Activated gamma-delta T cell (primary cell): ENCODE measurements at places on chromosomes 2 and 18.

DNA sequence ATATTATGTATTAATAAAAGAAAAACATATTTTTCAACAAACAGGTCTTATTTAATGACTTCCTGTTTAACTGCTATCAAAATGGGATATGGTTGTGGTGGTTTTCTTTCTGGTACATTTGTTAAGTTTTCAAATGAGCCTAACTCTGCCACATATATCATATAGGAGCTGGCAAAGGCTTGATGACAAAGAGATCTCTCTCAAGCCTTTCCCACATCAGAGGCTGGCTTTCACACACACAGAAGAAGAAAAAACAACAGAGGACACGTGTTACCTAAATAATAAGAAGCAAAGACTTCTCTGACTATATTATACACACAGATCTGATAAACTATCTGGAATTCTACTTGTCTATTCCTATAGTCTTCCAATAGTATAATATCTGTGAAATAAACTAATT is 46.1 kb downstream of the CFAP36 start:
- no peak for DNase-seq

GRCh38 chr2:234911271-234911670 is 40.5 kb upstream of the SH3BP4 start:
- no peak for DNase-seq

DNA sequence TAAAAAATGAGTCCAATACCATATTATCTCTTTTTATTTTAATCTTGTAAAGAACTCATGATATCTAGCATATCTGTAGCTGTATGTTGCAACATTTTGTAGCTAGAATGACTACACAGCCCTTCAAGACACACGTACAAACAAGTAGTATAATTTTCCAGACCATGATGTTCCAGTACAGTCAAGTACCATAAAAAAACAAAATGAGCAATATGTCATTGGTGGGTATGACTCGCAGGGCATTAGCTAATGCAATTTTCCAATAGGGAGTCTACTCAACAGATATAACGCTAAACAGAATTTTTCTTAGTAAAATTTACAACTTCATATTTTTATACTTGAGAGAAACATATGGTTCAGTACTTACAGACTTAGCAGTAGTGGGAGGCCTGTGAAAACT is 53.6 kb upstream of the UGP2 start:
- no peak for DNase-seq

DNA sequence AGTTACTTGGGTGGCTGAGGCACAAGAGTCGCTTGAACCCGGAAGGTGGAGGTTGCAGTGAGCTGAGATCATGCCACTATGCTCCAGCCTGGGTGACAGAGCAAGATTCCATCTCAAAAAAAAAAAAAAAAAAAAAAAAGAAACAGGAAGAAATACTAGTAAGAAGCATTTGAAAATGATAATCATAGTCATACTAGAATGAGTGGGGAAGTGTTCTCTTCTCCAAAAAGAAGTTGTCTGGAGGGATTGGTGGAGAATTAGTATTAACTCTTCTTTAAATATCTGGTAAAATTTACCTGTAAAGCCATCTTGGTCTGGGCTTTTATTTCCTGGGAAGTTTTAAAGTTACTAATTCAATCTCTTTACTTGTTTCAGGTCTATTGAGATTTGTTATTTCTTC is 131.8 kb downstream of the FAM210A start:
- DNase-seq = no peak

- DNase-seq = no peak
Measured at GRCh38 chr18:44342162-44342561, 338.5 kb upstream of the SETBP1 start.

DNA sequence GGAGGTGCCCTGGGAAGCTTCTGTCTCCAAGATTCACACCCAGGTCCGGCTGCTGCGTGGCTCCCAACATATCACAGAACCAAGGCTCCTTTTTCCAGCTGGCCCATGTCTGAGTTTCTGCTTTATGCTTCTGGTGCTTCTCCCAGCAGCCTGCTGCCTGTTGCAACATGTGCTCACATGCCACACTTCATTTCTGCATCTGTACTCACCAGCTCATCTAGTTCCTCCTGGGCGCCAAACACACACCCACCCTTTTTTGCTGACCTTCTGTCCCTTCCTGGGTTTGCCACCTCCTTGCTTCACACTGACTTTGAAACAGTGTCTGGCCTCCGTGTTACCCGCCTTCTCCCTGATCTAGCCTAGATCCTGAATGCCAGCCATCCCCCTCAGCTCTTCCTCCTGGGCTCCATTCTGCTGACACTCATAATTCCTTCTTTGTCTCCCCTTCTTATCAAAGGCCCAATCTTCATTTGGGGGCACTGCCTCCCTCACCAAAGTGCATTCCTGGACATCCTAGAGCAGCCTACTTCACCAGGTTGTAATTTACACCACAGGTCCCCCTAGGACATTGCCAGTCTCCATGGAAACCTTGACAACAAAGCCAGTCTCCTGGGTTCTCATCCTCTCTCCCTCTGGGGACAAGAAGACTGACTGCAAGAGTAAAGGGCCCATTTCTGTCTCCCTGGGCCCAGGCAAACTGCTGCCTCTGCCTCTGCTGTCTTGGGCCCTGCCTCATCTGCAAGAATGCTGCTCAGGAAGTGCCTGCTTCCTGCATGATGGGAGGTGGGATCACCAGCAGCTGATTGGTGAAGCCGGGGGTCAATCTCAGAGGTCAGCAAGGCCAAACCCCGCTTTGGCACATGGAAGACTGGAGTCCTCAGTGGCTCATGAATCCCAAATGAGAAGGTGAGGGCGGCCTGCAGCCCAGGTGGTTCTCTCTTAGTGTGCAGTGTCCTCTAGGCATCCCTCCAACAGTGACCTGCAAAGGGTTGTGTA is 13.9 kb upstream of the PROM2 start:
- no peak for DNase-seq

- no peak for DNase-seq
Measured at GRCh38 chr18:60024857-60025256, 125.1 kb downstream of the PMAIP1 start.

GRCh38 chr2:12555012-12555645 is 161.6 kb upstream of the TRIB2 start:
- DNase-seq = no peak

- no peak for DNase-seq
Measured at GRCh38 chr2:190136825-190137224, 74.3 kb upstream of the MSTN start.

DNA sequence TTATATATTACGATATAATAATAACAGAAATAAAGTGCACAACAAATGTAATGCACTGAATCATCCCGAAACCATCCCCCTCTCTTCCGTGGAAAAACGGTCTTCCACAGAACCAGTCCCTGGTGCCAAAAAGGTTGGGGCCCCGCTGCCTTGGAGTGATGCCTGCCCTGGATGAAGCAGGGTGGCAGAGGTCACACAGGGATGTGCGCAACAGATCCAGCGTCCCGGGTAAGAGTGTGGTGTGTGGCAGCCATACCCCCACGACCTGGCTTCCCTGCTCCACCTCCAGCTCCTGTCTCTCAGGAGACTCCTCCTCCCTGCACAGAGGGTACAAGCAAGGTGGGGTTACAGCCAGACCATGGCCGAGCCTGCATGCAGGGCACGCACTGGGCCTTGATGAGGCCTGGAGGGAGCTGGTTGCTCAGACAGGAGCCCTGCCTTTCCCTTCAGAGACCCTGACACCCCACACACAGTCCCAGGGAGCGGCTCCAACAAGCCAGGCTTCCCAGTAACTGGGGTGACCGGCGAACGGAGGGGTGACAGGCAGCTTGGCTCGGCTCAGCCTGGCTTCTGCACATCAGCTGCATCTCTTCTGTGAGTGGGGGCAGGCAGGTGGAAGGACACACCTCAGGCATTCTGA is 41.1 kb downstream of the TFCP2L1 start:
- no peak for DNase-seq

GRCh38 chr2:149617476-149617875 is 29.9 kb upstream of the MMADHC start:
- DNase-seq = no peak

DNA sequence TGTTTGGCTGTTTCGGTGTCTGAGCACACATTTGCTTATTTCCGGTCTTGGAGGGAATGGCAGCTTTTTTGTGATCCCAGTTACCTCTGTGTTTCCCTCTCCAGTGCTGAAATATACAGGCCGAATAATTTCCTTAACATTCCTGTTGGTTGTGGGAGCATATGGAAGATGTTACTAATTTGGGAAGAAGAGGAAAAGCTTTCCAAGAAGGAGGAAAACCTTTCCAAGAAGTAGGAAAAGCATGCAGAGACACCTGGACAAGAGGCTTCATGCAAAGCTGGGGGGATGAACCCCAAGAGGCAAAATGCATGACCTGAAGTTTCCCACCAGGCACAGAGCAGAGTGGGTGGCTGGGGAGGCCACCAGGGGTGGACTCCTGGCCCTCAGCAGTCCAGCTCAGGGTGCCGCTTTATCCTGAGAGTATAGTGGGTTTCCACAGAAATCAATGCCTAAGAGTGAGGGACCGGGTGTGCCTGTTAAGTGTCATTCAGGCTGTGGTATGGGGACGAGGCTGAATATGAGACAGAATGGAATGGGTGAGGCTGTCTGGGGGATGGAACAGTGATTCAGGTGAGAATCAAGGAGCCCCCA is 25.5 kb upstream of the GNAL start:
- DNase-seq = no peak

GRCh38 chr2:187266645-187267044 is 181.4 kb downstream of the CALCRL start:
- no peak for DNase-seq

GRCh38 chr18:23994361-23994902 is 20.1 kb upstream of the TTC39C start:
- DNase-seq = no peak

- DNase-seq = no peak
Measured at GRCh38 chr2:24343225-24343882, 17.0 kb downstream of the ITSN2 start.

GRCh38 chr2:200041639-200042038 is 86.3 kb downstream of the MAIP1 start:
- no peak for DNase-seq

GRCh38 chr2:188333751-188334524 is 42.3 kb downstream of the GULP1 start:
- DNase-seq = no peak

DNA sequence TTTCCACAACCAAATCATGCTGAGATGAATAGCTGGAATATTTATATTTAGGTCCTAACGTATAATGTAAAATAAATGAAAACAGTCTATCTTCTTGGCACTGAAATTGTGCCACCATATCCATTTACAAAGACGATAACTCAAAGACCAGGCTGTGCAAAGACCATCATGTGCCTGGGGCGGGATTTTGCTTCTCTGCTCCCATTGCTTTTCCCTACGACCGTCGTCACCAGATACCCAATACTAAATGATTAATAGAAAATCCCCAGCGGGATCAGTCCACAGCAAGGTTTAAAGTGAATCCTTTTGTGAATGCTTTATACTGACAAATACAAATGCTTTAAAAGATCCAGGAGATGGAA is 194.3 kb upstream of the ARL4C start:
- no peak for DNase-seq

GRCh38 chr2:69255760-69256159 is 131.3 kb downstream of the GFPT1 start:
- DNase-seq = no peak

GRCh38 chr2:120764492-120764891 is 28.8 kb downstream of the GLI2 start:
- no peak for DNase-seq

GRCh38 chr2:186459009-186459408 is 27.1 kb upstream of the ZC3H15 start:
- DNase-seq = no peak

- no peak for DNase-seq
Measured at GRCh38 chr2:120568089-120568974, 167.3 kb upstream of the GLI2 start.

- DNase-seq = no peak
Measured at GRCh38 chr2:222989431-222989830, 62.6 kb upstream of the KCNE4 start.

DNA sequence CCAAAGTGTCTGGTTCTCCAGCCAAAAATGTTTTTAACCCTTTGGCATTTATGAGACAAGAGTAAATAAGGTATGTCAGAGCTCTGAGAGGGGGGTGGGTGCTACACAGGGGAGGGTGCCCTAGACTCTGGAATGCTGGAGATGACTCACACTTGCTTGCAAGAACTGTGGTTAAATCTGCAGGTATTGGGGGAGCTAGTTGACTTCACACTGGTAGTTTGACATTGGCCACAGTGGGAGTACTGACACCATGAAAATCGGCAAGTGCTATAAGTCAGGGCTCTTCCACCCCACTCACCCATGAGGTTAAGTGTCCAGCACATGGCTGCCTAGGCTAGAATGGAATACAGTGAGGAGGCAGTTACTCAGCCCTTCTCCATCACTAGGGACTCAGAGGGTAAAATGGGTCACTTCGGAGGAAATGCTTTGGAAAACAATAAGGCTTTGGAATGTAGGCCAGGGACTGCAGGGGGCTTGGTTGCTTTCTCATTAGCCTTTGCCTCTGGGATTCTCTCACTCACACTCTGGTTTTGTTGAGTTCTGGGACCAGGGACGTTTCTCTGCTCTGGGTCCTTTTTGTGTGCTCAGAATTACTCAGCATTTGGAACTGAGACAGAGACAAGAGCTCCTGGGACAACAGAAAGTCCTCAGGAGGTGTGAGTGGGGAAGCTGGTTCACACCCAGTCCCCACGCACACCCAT is 91.6 kb downstream of the ACKR3 start:
- DNase-seq = no peak

DNA sequence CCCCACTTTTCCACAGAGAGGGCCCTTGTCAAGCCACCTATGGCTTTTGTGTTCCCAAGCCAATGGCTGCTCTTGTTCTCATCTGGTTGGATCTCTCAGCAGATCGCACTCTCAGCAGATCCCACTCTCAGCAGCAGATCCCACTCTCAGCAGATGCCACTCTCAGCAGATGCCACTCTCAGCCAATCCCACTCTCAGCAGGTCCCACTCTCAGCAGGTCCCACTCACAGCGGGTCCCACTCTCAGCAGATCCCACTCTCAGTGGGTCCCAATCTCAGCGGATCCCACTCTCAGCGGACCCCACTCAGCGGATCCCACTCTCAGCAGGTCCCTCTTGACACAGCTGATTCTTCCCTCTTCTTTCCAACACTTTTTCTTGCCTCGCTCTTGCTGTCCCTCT is 59.3 kb upstream of the MGAT4A start:
- DNase-seq = no peak

DNA sequence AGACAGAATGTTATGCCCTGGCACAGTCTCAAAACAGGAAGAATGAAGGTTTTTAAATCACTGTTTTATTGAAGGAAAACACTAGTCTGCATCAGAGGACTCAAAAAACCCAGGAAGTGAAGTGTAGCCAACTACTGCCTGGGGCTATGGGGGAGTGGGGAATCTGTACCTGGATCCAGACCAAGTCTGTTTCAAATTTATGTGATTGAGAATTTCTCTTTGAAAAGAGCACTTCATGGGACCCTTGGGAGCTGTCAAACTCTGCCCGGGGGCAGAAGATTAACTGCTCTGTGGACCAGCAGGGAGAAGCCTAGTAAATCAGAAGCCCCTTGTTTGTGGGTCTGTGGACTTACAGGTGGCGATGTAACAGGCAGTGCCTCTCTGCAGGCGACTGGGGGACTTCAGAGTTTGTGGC is 45.3 kb upstream of the TANC1 start:
- DNase-seq = no peak
